CD4-positive, alpha-beta T cell treated with Interleukin-21 for 1 hour (primary cell): ENCODE measurements at places on chromosomes 7 and 10.

GRCh38 chr10:44725404-44725803 is 185.7 kb upstream of the TMEM72 start:
- DNase-seq, result no peak

- no peak for DNase-seq
These were observed 210.8 kb downstream of the ADARB2 start for GRCh38 chr10:1526436-1527055.

DNA sequence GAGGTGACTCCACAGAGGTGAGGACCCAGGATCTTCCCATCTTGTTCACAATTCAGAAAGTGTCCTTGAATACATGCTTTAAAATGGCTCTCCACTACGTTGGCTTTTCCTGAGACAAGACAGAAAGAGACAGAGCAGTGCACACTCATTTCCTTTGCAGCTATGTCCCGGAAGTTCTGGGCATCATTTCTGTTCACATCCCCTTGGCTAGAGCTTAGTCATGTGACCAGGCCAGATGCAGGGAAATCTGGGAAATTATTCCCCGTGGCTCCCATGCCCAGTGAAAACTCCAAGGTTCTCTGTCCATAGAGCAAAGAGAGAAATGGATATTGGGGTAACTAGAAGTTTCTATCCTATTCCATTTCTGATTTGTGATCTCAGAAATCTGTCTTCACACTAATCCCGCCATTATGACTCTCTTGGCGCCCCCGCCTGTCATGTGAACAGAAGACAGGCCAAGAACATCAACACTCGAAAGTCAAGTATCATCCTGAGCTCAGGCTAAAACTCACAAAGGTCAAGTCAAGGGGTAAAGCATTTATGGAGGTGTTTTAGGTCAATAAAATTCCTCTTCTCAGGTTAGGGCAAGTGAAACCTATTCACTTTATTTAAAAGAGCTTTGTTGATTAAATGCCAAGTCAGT is 251.4 kb upstream of the HABP2 start:
- no peak for DNase-seq

DNA sequence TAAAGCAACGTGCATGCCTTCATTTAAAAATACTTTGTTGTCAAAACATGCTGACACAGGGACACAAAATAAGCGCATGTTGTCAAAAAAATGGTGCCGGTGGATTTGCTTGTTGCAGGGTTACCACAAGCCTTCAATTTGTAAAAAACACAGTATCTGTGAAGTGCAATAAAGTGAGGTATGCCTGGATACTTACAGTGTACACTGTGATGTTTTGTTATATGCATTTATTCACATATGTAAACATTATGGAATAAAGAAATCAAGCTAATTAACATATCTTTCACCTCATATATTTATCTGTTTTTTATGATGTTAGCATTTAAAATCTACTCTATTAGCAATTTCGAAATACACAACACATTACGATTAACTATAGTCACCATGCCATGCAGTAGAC is 202.6 kb upstream of the FZD8 start:
- no peak for DNase-seq

- no peak for DNase-seq
These were observed 104.8 kb downstream of the AUTS2 start for GRCh38 chr7:69703099-69703498.

DNA sequence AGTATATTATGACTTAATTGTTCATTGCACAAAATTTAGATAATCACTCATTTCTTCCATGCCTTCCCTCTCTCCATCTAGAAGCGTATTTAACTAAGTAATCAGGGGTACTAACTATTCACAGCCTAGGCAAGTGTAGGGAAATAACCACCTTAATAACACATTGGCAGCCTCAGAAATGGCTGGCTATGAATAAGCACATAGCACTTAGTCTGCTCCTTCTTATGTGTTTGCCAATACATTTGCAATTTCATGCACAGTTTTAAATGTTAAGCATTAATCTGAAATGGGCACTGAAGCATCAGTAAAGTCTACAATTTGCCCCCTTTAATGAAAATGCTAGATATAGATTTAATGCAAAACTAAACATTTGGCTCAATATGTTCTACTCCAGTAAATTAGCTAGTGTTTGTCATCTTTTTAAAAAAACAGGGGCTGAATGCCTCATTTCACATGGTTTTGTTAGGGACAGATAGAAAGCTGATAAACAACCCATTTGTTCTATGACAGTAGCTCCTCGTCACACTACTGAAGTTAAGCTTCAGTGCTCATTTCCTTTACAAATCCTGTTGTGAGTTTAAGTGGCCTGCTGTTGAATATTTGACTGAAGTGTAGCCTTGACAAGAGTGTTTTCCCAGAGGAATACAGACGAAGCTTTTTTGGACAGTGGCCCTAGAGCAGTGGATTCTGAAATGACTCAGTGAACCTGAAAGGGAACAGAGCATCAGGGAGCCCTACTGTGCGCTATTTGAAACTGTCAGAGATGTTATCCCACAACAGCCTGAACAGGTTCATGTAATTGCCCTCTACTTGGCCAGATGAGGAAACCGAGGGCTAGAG is 30.5 kb downstream of the HHEX start:
- DNase-seq, result no peak

DNA sequence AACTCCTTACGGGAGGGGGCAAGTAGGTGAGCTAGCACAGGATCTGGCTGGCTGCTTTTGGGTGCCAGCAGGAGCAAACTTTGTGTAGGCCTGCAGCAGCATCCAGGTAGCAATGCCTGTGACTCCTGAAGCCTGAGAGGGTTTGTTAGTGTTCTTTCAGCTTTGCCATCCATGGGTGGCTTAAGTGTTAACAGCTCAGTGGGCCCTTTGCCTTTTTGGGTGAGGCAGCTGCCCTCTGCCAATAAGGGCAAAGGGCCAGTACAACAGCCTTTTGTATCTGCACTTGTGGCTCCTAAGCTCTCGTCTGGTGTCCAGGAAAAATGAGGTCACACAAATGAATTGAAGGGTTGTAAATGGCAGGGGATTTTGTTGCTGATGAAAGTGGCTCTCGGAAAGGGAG is 359.0 kb upstream of the CHRM2 start:
- no peak for DNase-seq

DNA sequence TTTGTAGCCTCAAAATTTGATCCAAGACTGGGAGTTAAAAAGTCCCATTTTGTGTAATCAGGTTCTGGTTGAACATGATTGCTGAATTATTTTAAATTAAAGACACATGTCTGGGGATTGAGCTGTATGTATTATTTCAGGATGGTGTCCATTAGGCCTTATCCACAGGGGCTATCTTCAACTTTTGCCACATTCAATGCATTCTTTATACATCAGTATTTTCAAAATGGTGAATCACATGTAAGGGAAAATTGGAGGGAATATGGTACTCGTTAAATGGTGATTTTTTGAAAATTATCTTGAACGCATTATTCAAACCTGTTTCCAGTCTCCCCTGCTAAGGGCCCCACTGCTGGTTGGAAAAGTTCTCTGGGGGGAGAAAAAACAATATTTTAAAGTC is 367.7 kb upstream of the NPVF start:
- DNase-seq, result no peak

DNA sequence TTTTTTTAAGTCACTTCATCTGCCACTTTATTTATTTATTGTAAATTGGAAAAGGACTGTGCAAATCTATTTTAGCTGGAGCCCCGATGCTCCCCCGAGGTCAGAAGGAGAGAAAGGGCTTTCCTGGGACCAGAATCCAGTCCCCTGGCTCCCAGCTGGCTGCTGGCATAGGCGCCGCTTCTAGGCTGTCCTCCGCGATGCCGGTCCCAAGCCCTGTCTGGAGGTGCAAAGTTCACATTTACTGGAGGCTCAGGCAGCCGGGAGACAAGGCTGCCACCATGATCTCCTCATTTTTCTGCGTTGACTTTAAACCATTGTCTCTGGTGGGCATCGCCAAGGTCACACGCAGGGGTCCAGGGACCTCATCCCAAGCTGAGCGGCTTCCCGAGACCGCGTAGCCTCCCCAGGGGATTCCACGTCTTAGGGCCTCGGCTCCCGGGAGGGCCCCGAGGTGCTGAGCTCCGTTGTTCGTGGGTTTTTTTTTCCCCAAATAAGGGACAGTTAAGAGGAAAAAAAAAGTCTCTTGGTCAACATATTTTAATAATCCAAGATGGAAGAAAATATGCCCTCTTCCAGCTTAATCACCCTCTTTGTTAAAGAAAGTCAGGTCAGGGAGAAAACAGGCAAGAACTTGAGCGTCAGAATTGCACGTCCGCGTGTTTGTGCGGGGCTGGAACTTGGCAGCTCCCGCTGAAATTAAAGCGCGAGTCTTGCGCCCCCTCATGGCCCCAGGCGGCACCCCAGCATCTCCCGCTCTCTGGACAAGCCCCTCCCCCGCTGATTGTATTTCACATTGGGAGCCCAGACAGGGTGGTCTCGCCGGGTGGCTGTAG is 11.9 kb downstream of the RGR start:
- DNase-seq, result peak; percentile 29

DNA sequence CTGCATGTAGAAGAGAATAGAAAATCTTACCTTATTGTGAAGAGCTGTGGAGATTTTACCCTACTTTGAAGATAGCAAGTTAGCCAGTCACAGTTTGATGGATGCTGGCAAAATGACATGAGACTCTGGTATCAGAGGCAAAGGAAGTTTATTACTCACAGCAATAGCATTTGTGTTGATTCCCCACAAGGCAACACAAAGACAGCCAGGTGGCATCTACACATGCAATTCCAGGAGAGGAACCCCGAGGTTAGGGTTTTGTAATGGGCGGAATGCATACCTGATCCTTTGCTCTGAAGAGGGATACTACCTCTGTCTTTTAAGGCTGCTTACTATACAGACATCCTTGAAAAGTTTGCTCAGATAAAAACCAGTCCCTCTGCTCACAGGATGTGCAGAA is 59.5 kb downstream of the AHR start:
- no peak for DNase-seq

GRCh38 chr7:101096331-101096956 is 11.2 kb downstream of the TRIM56 start:
- DNase-seq, result no peak

- no peak for DNase-seq
These were observed 144.7 kb downstream of the MDFIC start for GRCh38 chr7:115066634-115067033.

DNA sequence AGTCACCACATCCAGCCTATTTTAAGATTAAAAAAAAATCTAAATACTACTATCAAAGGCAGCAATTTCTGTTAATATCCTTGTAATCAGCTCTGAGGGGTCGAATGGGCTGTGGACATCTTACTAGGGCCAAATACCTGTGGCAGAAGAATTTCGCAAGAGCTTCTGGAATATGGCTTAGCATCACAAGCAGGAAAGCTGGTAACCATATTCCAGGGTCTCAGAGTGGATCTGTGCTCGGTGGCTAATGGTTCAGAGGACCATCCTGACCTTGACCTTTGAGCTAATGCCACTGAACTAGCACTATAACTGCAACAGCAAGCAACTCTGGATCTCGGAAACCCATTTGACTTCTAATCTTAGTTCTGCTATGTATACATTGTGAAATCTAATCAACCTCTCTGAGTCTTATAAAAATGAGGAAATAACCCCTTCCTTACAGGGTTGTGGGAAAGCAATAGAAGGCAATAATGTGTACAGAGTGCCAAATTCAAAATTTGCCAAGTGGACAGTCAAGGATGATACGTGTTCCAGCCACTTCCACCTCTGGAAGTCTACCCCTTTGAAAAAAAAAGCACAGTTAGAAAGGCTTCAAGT is 65.5 kb downstream of the CYP26A1 start:
- no peak for DNase-seq

GRCh38 chr10:36608251-36608650 is 517.1 kb upstream of the ANKRD30A start:
- DNase-seq, result no peak

GRCh38 chr10:100339236-100339635 is 7.8 kb upstream of the SCD start:
- DNase-seq, result no peak

GRCh38 chr7:153891990-153892389 is 160.2 kb upstream of the DPP6 start:
- no peak for DNase-seq

DNA sequence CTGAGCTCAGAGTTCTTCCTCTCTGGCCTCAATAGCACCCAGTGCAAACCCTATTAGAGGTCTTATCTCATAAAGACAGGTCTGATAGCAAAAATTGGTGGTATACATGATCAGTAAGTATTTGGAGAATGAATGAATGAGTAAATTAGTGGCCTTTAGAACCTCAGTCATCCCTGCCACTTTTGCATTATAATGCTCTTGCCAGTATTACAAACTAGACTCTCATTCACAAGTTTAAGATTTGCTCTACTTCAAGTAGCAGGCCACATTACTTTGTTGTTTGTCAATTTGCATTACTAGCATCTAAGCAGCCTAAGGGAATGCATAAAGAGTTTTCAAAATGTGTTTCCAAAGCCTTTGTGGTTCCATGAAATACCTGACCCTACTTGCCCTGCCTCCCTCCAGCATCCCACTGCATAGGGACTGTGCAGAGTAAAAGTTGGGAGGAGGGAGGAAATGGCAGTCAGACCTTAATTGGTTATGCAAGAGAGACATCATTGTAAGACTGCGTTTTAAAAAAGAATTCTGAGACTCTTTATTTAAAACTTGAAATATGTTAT is 21.3 kb downstream of the TSPAN12 start:
- no peak for DNase-seq

DNA sequence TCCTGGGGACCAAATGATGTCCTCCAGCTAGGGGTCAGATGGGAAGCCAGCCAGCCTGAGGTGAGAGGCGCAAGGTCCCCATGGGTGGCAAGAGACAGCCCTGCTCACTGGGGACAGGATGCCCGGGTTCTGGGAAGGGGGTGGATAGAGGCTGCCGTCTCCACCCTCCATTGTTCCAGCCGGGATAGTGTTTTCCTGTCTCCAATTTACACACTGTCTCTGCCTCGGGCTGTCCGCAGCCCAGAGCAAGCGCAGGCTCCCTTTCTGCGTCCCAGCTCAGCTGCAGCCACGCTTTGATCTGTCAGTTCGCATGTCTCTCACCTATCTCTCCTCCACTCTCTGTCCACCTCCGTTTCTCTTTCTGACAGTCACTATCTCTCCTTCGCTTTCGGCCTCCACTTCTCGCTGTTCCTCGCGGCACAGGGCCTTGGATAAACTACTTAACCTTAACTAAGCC is 2.1 kb downstream of the EPHB4 start:
- no peak for DNase-seq

- no peak for DNase-seq
These were observed 141.2 kb downstream of the ST7 start for GRCh38 chr7:117094457-117094856.

GRCh38 chr7:2864999-2865670 is 21.0 kb upstream of the GNA12 start:
- peak; percentile 77 for DNase-seq

GRCh38 chr7:72266771-72267170 is 145.4 kb downstream of the CALN1 start:
- DNase-seq, result no peak
